ENCODE measurements at places on chromosomes 13 and 19. TPM values are rescaled to one million over a fixed set of nuclear protein-coding genes. Genes with fewer than 3 reads are reported as not detected.

The MBD3L2 gene
- not detected for total RNA-seq

DNA sequence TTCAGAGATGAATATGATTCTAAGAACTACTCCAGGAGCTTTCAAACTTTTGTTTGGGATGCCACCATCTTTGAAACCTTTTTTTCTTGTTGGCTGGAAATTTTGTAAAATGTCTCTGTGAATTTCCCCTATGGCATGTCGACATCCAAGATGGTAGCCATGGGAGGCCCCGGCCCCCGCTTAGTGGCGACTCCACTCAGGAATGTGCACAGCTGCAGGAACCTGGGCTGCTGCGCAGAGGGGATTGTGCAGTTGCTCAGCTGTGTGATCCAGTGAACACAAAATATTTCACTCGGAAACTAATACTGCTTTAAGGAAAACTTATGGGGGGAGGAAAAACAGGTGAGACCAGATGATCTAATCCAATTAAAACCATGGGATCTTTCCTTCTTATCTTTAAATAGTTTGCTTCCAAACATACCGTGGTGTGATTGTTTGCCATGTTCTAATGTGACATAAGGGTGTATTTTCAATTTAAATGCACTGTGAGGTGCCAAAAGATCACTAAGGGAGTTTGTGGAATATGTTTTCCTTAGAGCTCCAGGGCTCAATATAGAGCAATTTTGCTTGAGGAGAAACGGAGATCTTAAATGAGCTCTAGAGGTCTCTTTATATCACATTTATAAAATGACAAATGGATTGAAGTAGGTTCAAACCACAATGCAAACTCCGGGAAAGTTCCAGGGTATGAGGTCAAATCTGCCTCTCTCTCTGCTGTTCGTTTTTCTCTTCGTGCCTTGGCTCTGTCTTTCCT is 497.7 kb downstream of the FGF9 start:
- no peak for DNase-seq
- H3K4me1 ChIP-seq = no peaks in the 10 kb centered on the region
- H3K4me3 ChIP-seq = no peak overlapping the region
- no peak overlapping the region for H3K27ac ChIP-seq
- no peaks in the 10 kb centered on the region for H3K36me3 ChIP-seq

DNA sequence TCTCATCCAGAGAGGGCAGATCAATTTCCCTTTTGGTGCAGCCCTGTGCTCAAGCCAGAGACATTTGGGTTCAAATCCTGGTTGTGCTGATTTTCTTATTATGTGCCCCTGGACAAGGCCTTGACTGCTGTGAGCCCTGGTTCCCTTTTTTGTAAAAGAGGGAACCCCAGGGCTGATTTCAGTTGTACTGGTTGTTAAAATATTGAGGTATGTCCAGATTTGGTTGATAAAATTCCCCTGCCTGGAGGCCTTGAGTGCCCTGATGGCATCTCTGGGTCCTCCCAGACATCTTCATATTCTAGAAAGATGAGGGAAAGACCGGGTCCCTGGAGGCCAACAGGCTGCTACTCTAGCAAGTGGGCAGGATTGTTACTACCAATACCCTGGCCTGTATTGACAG is 14.4 kb upstream of the PLAUR start:
- no peak overlapping the region for H3K4me3 ChIP-seq
- no peak for DNase-seq
- peaks cover 11% of the 10 kb centered on the region for H3K4me1 ChIP-seq
- H3K27me3 ChIP-seq = no peaks in the 10 kb centered on the region
- H3K36me3 ChIP-seq = no peaks in the 10 kb centered on the region

GRCh38 chr13:76758738-76759137 is 127.5 kb downstream of the KCTD12 start:
- H3K27ac ChIP-seq = no peak overlapping the region
- H3K4me3 ChIP-seq = no peak overlapping the region
- H3K27me3 ChIP-seq = no peaks in the 10 kb centered on the region
- H3K36me3 ChIP-seq = no peaks in the 10 kb centered on the region
- H3K4me1 ChIP-seq = peaks cover 9% of the 10 kb centered on the region
- DNase-seq = no peak
